ENCODE measurements at places on chromosomes 4 and X.

- peak; percentile 58 for DNase-seq
Observed at GRCh38 chr4:144645631-144646522, at the start of gene HHIP. HHIP (plus strand) TSS chr4:144646156; CDS start chr4:144646676, 520 bp downstream.

GRCh38 chrX:47633689-47634590 lies 4.2 kb upstream of the CFP start:
- DNase-seq, result no peak

GRCh38 chr4:149322203-149322602 lies 493.4 kb downstream of the IQCM start:
- DNase-seq, result no peak

GRCh38 chr4:8229331-8229975 lies 30.4 kb downstream of the SH3TC1 start:
- no peak for DNase-seq

- no peak for DNase-seq
Observed at GRCh38 chrX:24702362-24703184, 8.9 kb downstream of the POLA1 start.

DNA sequence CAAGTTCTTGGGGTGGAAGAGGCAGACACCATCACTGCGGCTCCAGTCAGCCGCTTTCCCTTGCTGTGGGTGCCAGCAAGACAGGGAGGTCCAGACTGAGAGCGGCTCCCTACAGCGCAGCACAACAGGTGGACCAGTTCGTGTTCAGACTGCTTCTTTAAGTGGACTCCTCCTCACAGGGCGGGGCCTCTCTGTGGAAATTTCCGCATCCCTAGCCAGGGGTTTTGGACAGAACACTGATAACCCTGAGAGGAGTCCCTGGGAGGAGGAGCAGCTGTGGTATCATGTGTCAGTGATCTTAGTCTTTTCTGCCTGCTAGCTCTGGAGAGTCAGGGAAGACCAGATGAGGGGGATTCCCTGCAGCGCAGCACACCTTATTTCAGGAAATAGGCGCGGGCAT lies 48.5 kb downstream of the MAGEC2 start:
- DNase-seq, result peak; percentile 38

GRCh38 chr4:109302361-109303139 lies at the start of gene COL25A1:
COL25A1 (minus strand) TSS chr4:109302658.
- DNase-seq, result peak; percentile 37

DNA sequence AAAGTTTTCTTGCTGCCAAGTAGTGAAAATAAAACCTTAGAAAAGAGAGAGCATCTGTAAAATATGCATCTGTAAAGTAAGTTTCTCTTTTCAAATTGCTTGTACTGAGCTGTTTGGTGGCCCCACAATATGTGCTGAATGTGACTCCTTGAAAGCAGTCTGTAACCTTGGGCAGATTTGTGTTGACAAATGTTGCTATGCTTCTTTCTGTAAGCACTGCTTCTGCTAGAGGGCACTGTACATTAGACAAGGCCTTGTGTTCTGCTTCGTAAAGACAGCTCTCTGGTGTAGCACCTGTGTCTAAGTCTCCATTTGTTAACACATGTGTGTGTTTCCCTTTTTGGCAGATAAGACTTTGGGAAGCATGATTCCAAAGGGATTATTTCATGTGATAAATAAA lies 56.6 kb upstream of the NRK start:
- DNase-seq, result no peak

DNA sequence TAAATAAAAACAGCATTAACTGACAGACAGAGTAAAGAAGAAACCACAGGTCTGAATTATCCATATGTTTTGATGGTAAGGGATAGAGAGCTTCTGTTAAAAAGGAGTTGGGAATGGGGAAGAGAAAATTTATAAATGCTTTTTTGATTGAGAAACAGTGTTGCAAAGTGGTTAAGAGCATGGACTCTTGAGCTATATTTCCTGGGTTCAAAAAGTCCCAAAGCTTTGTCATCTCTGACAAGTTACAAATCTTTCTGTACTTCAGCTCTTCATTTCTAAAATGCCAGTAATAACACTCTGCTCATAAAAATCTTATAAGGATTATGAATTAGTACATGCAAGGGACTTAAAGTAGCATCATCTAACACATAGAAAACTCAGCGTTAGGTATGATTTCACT lies 62.2 kb downstream of the N4BP2 start:
- no peak for DNase-seq

GRCh38 chrX:117633277-117633676 lies 483.3 kb downstream of the KLHL13 start:
- DNase-seq, result no peak

DNA sequence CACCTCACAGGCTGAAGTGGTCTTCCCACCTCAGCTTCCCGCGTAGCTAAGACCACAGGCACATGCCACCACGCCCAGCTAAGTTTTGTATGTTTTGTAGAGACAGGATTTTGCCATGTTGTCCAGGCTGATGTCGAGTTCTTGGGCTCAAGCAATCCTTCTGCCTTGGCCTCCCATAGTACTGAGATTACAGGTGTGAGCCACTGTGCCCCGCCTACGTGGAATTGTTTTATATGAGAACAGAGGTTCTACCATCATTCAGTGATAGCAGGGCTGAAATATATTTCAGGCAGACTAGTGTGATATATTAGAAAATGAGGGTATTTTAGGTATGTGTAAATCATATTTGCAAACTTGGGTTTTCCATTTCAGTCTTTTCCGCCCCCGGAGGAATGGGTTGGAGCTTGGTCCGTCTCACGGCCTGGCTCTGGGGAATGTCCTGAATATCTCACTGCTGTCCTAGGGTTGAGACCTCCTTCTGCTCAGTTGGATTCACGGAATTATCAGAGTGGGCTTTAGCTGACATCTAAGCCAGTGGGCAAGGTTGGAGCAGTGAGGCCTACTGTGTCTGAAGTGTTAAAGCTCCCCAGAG lies 19.9 kb downstream of the NSD2 start:
- DNase-seq, result no peak

DNA sequence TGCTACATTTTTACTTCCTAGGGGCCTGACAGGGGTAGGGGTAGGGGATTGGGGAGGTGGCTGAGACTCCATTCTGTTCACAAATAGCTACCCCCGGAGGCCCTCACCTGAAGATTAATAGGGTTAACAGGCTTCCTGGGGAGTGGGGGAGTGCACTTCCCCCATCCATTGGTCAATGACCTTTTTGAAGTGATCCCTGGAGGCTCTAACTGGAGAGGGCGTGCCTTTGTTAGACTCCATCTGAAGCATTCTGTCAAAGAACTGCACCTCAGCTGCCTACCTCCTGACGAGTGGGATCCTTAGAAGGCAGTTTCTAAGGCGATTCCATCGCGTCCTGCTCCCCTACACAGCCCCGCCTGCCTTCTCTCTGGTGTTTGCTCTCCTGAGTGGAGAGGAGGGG lies 10.0 kb upstream of the MTM1 start:
- no peak for DNase-seq

GRCh38 chrX:20063716-20064351 lies 52.9 kb downstream of the MAP7D2 start:
- DNase-seq, result no peak

DNA sequence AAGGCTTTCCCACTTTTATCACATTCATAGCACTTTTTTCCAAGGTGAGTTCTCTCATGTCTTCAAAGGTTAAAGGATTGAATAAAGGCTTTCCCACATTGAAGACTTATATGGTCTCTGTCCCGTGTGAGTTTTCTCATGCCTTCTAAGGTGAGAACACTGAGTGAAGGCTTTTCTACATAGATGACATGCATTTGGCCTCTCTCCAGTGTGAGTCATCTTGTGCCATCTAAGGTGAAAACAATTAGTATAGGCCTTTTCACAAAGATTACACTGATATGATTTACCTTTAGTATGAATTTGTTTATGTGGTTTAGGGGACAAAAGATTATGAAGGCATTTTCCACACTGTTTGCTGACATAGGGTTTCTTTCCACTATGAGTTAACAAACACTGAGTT lies 21.2 kb downstream of the USP17L30 start:
- DNase-seq, result no peak
